ENCODE measurements at places on chromosomes 16 and 17. TPM values are rescaled to one million over a fixed set of nuclear protein-coding genes. Genes with fewer than 3 reads are reported as not detected.

The ALDOC gene
- 72.4 TPM for total RNA-seq

The KATNB1 gene
- 22.4 TPM for total RNA-seq

The CRYM gene
- 2.3 TPM for total RNA-seq

The CCL15 gene
- total RNA-seq: not detected

The HAP1 gene
- total RNA-seq: under 0.01 TPM

The ZNF830 gene
- total RNA-seq: 14.0 TPM

The CRYBA1 gene
- 0.15 TPM for total RNA-seq

The PYDC1 gene
- not detected for total RNA-seq

The NME4 gene
- total RNA-seq: 56.7 TPM

The PRAC1 gene
- not detected for total RNA-seq

The MT1M gene
- 5.1 TPM for total RNA-seq

The TOM1L1 gene
- total RNA-seq: 19.3 TPM

The ASPA gene
- 1.2 TPM for total RNA-seq

The HOXB5 gene
- total RNA-seq: 0.29 TPM

The NDRG4 gene
- 18.2 TPM for total RNA-seq

The DRC3 gene
- total RNA-seq: 0.83 TPM

The DNAAF8 gene
- 0.29 TPM for total RNA-seq

The SPNS3 gene
- total RNA-seq: not detected

The SHISA9 gene
- total RNA-seq: under 0.01 TPM

The KRTAP9-3 gene
- total RNA-seq: not detected

The TNS4 gene
- under 0.01 TPM for total RNA-seq

The SOX9 gene
- total RNA-seq: 12.9 TPM

The TNFRSF17 gene
- total RNA-seq: not detected

The SDR42E2 gene
- total RNA-seq: not detected

The LPO gene
- not detected for total RNA-seq

The CHP2 gene
- not detected for total RNA-seq

The CMTM2 gene
- not detected for total RNA-seq

The C17orf50 gene
- total RNA-seq: not detected

The IGF2BP1 gene
- total RNA-seq: 3.3 TPM

The TENT4B gene
- 10.5 TPM for total RNA-seq

The SUZ12 gene
- total RNA-seq: 26.0 TPM

The FLYWCH1 gene
- total RNA-seq: 77.6 TPM

The NEUROD2 gene
- total RNA-seq: not detected

The ACAP1 gene
- total RNA-seq: 0.58 TPM

The CACNG4 gene
- total RNA-seq: not detected

The RSPRY1 gene
- total RNA-seq: 36.9 TPM

The C16orf54 gene
- not detected for total RNA-seq

The TBX2 gene
- total RNA-seq: 134 TPM

The MILR1 gene
- total RNA-seq: 6.5 TPM

The TCAP gene
- total RNA-seq: 0.50 TPM

The KRTAP4-3 gene
- total RNA-seq: not detected

The EVI2A gene
- total RNA-seq: 15.3 TPM
